H1 (cell line): ENCODE measurements at places on chromosomes 4 and X. TPM values are rescaled to one million over a fixed set of nuclear protein-coding genes. Genes with fewer than 3 reads are reported as not detected.

DNA sequence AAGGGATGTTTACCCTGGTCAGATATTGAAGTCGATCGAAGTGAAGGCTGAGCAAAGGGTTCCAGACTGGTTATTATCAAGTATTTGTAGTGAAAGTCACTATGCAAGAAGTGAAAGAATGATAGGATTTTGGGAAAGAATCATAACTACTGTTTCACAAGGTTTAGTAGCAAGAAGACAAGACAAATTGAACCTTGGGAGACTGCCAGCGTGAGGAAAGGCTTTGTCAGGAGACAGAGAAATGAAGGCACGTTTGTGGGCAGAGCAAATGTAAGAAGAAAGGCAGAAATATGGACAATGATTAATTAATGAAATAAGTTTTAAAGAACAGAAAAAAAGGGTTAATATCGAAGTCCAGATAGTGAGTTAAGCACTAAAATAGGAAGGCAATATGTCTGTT lies 456.8 kb downstream of the TRIML1 start:
- no peak overlapping the region for H3K4me3 ChIP-seq
- H3K36me3 ChIP-seq, result no peaks in the 10 kb centered on the region
- no peak overlapping the region for H3K27ac ChIP-seq
- H3K27me3 ChIP-seq, result no peaks in the 10 kb centered on the region

- no peaks in the 10 kb centered on the region for H3K27me3 ChIP-seq
- no peak for DNase-seq
- no peaks in the 10 kb centered on the region for H3K36me3 ChIP-seq
- H3K27ac ChIP-seq, result no peak overlapping the region
- no peaks in the 10 kb centered on the region; the same call in 1 of the 2 replicates for H3K4me1 ChIP-seq
Observed at GRCh38 chrX:153537080-153537479, 19.6 kb downstream of the ATP2B3 start.

Gene NUDT11
- 37.6 and 39.3 TPM in 2 replicates for total RNA-seq

DNA sequence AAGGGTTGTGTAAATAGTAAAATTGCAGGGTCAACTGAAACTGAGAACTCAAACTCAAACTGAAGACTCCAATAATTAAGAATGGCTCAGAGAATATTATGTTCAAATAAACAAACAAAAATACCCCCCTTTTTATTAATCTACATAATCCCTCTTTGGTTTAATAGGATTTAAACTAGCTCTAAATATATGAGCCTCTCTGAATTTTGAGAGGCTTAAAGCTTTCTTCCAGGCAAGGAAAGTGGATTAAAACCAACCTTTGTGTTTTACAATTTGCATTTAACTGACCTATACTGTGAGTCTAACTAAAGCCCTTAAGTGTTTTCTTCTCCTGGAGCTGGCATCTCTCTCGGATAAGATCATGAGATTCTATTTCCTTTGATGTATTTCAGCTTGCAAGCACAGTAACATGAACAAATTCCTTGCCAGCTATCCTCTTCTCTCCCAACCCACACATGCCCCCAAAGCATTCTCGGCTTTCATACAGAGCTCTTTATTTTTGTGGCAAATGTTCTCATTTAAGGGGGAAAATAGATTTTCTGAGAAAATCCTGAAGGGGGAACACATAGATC lies 1310.8 kb upstream of the AGA start:
- no peaks in the 10 kb centered on the region for H3K36me3 ChIP-seq
- DNase-seq, result no peak
- no peak overlapping the region for H3K27ac ChIP-seq
- no peaks in the 10 kb centered on the region for H3K4me1 ChIP-seq
- no peaks in the 10 kb centered on the region for H3K27me3 ChIP-seq
- H3K4me3 ChIP-seq, result no peak overlapping the region

GRCh38 chrX:79524642-79525041 lies 157.5 kb upstream of the ITM2A start:
- H3K4me3 ChIP-seq, result no peak overlapping the region
- H3K27me3 ChIP-seq, result no peaks in the 10 kb centered on the region
- H3K36me3 ChIP-seq, result no peaks in the 10 kb centered on the region

Gene PPP1R2C
- total RNA-seq, result not detected in 2 replicates

DNA sequence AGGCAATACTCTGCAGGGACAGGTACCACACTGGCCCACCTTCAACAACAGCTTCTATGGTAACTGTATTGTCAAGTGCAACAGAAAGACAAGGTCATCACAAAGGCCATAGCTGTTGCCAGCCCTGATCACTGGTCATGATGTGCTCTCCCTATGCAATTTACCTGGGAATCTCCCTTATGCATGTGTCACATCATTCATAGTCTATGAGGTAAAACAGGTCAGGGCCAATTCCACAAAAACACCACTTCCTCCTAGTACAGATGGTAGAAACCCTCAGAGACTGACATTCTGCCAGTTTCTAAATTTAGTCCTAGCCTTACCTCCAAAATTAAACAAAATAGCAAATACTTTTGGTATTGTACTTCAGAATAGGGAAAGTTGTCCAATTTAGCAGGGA lies 132.8 kb downstream of the MGST2 start:
- no peak overlapping the region for H3K27ac ChIP-seq
- H3K36me3 ChIP-seq, result no peaks in the 10 kb centered on the region
- H3K4me3 ChIP-seq, result no peak overlapping the region
- no peak for DNase-seq

DNA sequence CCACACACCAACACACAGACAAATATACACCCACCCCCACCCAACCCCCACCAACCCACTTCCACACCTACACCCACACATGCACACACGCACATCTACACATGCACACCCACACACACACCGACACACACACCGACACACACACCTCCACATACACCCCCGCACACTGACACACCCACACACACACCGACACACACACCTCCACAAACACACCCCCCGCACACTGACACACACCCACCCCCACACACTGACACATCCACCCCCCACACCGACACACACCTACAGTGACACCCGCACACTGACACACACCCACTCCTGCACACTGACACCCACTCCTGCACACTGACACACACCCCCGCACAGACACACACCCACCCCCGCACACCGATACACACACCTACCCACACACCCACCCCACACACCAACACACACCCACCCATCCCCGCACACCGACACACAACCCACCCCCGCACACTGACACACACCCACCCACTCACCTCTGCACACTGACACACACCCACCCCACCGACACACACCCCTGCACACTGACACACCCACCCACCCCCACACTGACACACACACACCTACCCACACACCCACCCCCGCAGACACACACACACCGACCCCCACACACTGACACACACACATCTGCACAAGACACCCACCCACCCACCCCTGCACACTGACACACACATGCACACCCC lies 31.1 kb downstream of the FGFRL1 start:
- DNase-seq, result no peak
- H3K27me3 ChIP-seq, result no peaks in the 10 kb centered on the region; the same call in 1 of the 2 replicates
- H3K4me1 ChIP-seq, result peaks cover 26% of the 10 kb centered on the region
- no peak overlapping the region for H3K4me3 ChIP-seq
- H3K36me3 ChIP-seq, result no peaks in the 10 kb centered on the region
- no peak overlapping the region for H3K27ac ChIP-seq

DNA sequence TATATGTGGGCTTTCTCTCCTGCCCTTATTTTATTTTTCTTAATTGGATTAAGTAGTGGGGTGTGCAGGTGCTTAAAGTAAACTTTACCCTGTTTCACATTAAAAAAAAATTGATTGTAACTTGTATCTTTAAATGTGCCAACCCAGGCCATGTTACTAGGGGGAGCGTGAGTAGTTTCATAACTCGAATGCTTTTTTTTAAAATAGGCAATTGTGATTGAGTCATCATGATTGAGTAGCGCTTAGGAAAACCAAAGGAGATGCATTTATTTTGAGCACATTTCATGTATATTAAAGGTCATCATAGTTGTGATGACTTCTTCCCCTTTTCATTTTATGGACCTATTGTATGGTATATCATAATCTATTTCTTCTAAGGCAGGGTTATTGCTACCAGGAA lies 32.2 kb downstream of the GPAT3 start:
- H3K36me3 ChIP-seq, result no peaks in the 10 kb centered on the region
- H3K27me3 ChIP-seq, result no peaks in the 10 kb centered on the region
- no peak for DNase-seq
- no peaks in the 10 kb centered on the region for H3K4me1 ChIP-seq

- no peaks in the 10 kb centered on the region for H3K27me3 ChIP-seq
- DNase-seq, result no peak
- H3K4me3 ChIP-seq, result no peak overlapping the region
Observed at GRCh38 chrX:39492497-39493162, 605.1 kb downstream of the BCOR start.

Gene FGD1
- 33.8 and 34.9 TPM in 2 replicates for total RNA-seq

- no peaks in the 10 kb centered on the region for H3K36me3 ChIP-seq
- DNase-seq, result no peak
- no peak overlapping the region for H3K27ac ChIP-seq
- H3K4me1 ChIP-seq, result no peaks in the 10 kb centered on the region
- no peaks in the 10 kb centered on the region for H3K27me3 ChIP-seq
Observed at GRCh38 chr4:57091657-57092162, 18.5 kb downstream of the IGFBP7 start.

DNA sequence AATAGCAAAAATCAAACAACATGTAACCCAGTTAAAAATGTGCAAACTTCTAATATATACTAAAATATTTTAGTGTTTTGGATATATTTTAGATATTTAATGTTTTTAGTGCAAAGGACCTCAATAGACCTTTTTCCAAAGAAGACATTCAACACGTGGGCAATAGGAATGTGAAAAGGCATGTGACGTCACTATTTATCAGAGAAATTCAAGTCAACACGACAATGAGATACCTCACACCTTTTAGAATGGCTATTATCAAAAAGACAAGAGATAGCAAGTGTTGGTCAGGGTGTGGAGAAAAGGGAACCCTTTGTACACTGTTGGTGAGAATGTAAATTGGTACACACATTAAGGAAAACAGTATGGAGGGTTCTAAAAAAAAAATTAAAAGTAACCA lies 115.6 kb upstream of the FAM47B start:
- H3K27ac ChIP-seq, result no peak overlapping the region
- H3K27me3 ChIP-seq, result no peaks in the 10 kb centered on the region

DNA sequence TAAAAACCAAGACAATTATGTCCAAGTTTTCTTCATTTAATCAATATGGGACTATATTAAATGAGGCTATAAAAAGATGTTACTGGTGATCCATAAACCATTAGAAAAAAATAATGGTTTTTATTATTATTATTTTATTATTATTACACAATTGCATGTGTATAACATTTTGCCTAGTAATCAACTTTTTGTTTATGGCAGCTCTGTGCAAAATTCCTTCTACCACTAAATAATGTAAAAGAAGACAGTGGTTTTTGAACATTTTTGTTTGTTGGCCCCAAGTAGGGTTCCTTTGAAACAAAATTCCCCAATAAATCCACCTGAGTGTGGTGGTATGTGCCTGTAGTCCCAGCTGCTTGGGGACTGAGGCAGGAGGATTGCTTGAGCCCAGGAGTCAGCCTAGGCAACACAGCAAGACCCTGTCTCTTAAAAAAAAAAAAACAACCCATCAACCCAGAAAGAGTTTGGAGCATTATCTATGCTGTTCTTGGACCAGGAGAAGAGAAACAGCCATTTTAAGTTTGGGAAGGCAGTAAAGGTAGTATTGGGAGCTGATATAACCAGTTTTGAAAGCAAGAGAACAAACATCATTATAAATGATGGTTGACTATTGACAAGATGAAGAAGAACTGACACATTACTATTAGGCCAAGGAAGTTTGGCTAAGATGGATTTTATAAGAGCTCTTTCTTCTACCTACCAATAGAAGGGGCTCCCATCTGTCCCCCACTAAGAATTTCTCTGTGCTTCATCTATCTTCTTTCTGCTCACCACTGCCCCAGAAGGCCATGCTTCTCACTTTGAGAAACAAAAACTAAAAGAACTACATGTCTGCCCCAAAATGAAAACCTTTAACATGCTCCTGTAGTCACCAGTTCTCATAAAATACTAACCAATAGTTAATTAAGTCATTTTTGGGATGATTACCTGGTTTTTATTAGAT lies 2.2 kb downstream of the TMEM156 start:
- H3K36me3 ChIP-seq, result no peaks in the 10 kb centered on the region
- no peak overlapping the region for H3K4me3 ChIP-seq
- H3K27me3 ChIP-seq, result no peaks in the 10 kb centered on the region
- DNase-seq, result no peak
- no peaks in the 10 kb centered on the region for H3K4me1 ChIP-seq

DNA sequence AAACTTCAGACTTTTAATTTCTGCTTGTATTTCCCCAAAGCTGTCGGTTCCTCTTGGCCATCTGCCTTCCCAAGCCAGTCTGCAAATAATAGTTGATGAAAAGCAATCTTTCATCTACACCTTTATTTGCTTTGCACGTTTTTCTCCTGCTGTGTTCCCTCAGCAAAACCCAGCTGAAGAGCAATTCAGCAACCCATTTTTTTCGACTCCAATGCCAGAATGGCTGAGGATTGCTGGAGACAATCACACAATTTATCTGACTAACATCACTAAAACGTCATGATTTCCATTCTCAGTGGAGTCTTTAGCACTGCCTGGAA lies 94.3 kb downstream of the GPRIN3 start:
- no peak overlapping the region for H3K27ac ChIP-seq
- H3K4me3 ChIP-seq, result no peak overlapping the region
- no peaks in the 10 kb centered on the region for H3K27me3 ChIP-seq
- DNase-seq, result no peak
- no peaks in the 10 kb centered on the region for H3K4me1 ChIP-seq

Gene XAGE2
- not detected in 2 replicates for total RNA-seq

Gene EDA2R
- total RNA-seq, result 5.0 and 5.1 TPM in 2 replicates

Gene CCDC158
- total RNA-seq, result not detected in 2 replicates

Gene STARD8
- total RNA-seq, result 3.0 and 3.8 TPM in 2 replicates

DNA sequence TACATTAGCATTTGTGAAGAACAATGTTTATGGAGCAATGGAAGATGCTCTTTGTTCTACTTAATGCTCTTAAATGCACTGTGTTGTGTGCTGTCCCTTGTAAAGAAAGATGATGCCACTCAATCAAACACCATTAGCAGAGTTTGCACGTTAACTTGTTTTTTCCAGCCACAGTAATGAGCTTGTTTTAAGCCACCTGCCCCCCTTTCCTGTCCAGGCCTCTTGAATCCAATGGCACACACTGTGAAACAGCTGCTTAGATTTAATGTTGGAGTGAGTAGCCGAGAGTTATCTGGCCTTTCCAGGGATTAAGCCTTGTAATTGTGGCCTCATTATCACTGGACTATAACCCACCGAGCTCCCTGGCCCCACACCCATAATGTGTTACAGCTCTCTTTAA lies 86.0 kb downstream of the PAK3 start:
- H3K27ac ChIP-seq, result no peak overlapping the region
- no peaks in the 10 kb centered on the region for H3K4me1 ChIP-seq
- no peak for DNase-seq
- no peaks in the 10 kb centered on the region for H3K36me3 ChIP-seq

Gene SYNPO2
- total RNA-seq, result 4.2 and 4.5 TPM in 2 replicates

DNA sequence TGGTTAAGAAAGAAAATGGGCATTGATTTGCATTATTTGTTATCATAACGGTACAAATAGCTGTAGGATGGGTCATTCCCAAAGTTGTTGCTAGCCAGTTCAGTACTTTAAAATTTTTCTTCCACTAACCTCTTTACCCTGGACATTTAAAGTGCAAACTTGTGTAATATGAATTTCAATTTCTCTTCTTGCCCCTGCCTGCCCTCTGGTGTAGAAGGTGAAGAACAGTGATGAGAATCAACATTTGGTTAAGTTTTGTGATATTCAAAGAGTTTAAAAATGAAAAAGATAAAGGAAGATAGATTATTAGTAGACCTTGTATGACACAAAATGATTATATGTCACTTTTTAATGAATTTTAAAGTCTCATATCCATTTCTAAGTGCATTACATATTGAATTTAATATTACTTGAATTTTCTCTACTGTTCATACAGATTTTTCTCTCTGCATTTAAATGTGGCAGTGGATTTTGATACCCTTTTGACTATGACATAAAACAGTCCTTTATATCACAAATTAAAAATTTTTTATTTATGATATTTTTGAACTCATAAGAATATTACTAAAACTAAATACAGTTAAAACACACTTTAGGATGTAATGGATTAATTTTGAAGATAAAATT lies 337.7 kb downstream of the BMPR1B start:
- no peak overlapping the region for H3K4me3 ChIP-seq
- H3K27me3 ChIP-seq, result no peaks in the 10 kb centered on the region
- no peaks in the 10 kb centered on the region for H3K4me1 ChIP-seq
